Activated CD4-positive, alpha-beta T cell treated with anti-CD3 and anti-CD28 coated beads, Interleukin-2, amount 50 U/mL, for 24 hours (primary cell): ENCODE measurements at places on chromosomes 4 and X.

GRCh38 chrX:139158256-139158655 is 372.3 kb upstream of the F9 start:
- no peak for DNase-seq

GRCh38 chrX:149759824-149760223 is 14.0 kb upstream of the HSFX1 start:
- no peak for DNase-seq

DNA sequence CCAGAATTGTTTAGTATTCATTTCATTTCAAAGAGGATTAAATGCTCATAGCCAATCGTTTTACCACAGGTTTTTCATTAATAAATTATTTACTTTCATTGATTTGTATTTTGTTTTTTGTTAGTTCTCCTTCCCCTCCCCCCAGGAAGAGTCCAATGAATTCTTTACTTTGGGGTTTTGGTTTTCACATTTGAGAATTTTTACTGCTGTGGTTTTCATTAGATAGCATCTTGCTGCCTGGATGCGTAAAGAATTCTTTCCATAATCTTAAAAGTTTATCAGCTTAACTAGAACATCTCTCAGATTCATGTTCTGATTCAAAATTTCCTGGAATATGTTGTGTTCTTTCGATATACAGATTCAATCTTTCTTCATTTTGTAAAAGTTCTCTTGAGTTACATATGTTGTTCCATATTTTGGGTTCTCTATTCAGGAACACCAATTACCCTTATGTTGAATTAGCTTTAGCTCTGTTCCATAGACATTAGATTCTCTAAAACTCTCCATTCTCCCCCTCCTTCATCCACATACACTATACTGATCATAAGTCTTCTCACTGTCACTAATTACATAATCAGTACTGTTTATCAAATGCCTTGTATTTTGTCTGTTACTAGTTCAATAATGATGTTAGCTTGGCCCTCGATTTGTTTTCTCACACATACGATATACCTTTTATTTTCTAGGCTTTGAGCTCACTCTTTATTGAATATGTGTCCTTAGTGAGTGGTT is 184.4 kb downstream of the CAMK2D start:
- DNase-seq = no peak

- no peak for DNase-seq
These were observed 4.6 kb downstream of the TMEM144 start for GRCh38 chr4:158214856-158215255.

DNA sequence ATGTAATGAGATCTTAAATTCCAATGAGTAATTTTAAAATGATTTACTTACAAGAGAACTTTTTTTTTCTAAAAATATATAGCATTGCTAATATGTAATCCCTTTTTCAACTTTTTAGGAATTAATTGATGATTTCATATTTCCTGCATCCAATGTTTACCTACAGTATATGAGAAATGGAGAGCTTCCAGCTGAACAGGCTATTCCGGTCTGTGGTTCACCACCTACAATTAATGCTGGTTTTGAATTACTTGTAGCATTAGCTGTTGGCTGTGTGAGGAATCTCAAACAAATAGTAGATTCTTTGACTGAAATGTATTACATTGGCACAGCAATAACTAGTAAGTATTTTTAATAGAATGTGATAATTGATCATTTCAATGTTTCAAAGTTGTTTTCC is 113.2 kb downstream of the USP9X start:
- DNase-seq = no peak
